ENCODE measurements at places on chromosomes 5 and 9. TPM values are rescaled to one million over a fixed set of nuclear protein-coding genes. Genes with fewer than 3 reads are reported as not detected.

- no peak for DNase-seq
Measured at GRCh38 chr9:118568704-118569103, 800.5 kb downstream of the BRINP1 start.

DNA sequence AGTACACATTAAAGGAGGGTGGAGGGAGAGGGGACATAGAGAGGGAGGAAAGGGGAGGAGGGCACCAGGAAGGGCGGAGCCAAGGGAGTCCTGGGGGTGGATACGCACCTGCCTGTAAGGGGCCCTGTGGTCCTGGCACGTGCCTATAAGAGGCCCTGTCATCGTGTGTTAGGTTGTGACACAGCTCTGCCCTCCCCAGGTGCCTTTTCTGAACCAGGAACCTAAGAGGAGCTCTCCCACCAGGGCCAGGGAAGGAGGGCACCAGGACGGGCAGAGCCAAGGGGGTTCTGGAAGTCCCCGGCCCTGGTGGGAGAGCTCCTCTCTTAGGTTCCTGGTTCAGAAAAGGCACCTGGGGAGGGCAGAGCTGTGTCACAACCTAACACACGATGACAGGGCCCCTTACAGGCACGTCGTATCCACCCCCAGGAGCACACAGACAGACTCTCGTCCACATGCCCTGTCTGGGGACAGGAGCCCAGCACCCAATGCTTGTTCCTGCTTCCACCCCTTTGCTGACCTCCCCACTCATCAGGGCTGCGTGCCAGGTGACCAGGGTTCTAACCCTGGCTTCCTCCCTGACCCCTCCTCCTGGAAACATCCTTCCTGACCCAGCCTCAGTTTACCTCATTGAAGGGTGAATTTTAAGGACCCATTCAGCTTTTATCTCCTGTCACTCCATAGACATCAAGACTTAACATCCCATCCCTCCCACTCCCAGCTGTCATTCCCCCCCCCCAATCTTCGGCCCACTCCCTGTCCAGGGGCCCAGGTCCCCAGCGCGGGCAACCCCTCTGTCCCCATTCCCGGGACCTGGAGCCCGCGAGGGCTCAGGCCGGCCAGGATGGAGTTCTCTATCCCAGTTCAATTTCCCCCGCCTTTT lies 12.9 kb upstream of the OLFM1 start:
- DNase-seq: no peak

GRCh38 chr5:157481265-157481664 lies 21.3 kb downstream of the NIPAL4 start:
- no peak for DNase-seq

DNA sequence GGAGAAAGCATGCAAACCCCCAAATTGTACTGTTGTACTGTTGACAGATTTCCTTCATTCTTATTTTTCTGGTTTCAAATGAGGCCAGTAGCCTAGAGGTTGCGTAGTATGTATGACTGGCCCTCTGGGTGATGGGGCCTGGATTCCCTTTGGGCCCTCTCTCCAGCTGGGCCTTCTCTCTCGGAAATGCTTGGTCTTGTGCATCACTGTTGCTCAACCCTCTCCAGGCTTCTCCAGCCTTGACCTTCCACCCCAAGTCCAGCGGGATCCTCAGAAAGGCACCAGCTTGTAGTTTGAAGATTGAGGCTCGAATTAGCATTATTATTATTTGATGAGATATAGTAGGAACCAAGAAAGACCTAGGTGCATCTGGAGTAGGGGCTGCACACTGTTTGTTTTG lies 87.0 kb downstream of the ANGPTL2 start:
- no peak for DNase-seq

DNA sequence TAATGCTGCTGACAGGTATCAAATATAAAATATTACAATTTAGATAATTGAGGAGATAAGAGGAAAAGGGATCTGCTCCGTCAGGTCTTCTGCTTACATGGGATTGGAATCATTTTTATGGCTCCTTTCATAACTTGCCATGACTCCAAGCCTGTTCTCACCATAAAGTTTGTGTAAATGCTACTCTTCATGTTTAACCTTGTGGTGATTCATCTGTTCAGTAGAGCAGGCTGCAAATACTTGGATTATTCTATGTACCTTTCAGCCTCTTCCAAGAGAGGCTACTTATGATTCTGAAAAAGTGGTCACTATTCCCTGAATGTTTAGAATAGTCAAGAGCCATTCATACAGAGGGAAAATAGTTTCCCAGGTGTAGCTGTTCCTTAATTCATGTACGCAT lies 66.9 kb downstream of the SLC44A1 start:
- no peak for DNase-seq

GRCh38 chr9:70883056-70883455 lies 238.4 kb downstream of the TRPM3 start:
- DNase-seq: no peak

- DNase-seq: no peak
Measured at GRCh38 chr5:35816881-35817521, 39.7 kb upstream of the IL7R start.

DNA sequence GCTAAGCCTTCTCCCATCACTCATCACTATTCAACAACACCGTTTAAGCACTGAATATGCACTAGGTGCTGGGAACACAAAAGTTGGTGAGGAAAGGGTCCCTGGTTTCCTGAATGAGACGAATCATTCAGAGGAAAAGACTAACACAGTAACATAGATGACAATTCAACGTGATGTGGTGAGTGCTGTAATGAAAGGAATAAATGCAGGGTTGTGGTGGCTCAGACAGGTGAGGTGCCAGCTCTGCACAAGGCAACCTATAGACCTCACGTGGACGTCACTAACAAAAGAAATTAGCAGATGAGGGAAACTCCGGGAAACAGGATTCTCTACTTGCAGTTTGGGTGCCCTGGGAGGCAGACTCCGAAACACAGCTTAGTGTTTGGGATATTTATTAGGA lies 40.0 kb upstream of the ERBIN start:
- DNase-seq: no peak

- no peak for DNase-seq
Measured at GRCh38 chr5:120146787-120147186, 317.3 kb upstream of the PRR16 start.

DNA sequence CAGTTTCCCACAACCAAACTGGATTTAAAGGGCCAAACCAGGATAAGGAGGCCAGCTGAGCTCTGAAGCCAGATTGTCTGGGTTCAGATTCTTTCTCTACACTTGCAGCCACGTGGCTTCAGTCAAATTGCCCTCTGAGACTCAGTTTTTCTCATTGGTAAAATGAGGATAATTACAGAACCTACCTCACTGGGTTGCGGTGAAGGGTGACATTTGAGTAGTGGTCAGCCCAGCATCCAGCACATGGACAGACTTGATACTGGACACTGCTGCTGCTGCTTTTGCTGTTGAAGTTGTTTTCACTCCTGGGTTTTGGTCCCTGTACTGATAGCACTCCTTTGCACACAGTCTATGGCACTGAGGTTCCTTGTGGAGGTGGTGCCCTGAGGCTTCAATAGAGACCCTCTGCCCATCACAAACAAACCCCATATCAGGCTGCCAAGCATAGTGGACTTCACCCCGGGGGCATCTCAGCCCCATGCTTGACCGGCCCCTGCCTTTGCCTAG lies 25.7 kb upstream of the CDKN2AIPNL start:
- no peak for DNase-seq

- DNase-seq: no peak
Measured at GRCh38 chr9:12056874-12057273, 636.3 kb upstream of the TYRP1 start.

DNA sequence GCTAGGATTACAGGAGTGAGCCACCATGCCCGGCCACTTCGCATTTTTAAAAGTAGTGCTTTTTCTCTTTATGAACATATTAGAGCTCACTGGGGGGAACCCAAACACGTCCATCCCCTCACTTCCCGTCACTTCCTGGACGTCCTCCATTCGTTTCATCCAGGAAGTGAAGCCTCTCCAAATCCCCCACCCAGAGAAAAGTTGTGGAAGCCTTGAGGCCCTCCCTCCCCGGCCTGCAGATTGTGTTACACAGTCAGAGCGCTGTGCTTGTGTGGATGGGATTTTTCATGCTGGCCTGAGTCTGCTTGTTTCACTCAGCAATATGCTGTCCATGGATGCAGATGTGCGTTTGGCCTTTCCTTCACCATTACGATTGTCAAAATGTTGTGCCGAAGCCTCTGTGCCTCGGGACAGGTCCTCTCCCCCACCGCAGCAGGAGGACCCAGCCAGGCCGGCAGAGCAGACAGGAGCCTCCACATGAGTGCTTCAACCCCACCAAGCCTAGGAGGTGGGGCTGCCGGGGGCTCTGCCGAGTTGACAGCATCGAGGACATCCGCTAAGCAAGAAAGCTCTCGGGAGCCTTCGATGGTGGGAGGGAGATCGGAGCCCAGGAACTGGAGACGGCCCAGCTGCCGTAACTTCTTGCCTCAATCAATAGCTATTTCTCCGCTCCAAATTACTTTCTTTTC lies 121.6 kb upstream of the PPP1R26 start:
- DNase-seq: no peak

- no peak for DNase-seq
Measured at GRCh38 chr9:6230037-6230780, 14.6 kb downstream of the IL33 start.

DNA sequence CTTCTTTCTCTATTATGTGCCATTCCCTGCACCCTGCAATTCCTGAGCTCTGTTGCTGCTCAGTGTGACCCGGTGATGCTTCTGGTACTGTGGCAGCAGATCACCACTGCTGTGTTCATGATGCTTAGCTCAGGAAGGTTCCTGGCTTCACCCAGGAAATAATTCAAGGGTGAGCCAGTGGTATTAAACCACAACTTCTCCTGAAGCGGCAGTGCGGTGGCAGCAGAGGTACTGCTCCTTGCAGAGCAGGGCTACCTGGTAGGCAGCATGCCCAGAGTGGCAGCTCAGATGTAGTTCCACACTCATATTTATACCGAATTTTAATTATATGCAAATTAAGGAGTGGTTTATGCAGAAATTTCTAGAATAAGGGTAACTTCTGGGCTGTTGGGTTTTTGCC lies 213.8 kb upstream of the ZNF608 start:
- no peak for DNase-seq

DNA sequence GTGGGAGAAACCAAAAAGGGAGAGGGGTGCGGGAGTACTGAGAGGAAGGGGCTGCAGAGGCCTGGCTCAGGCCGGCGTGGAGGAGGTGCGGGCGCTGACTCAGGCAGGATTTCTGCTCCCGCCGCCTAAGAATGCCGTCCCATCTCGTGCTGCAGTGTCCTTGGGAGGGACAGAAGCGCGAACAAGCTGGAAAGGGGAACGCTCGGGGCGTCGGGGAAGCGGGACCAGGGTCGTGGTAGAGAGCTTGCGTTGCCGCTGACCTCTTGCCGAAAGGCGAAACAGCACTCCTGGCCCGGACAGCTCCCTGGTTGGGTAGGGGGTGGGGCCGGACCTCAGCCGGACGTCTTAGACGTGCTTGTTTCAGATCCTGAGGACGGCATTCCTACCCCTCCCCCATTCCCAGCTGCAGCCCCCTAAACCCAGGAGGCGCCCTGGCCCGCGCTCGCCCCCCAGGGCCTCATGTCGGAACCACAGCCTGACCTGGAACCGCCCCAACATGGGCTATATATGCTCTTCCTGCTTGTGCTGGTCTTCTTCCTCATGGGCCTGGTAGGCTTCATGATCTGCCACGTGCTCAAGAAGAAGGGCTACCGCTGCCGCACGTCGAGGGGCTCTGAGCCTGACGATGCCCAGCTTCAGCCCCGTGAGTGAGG lies 1.1 kb downstream of the RELL2 start:
- DNase-seq: peak; percentile 78

- DNase-seq: no peak
Measured at GRCh38 chr5:98568336-98568735, 205.1 kb upstream of the RGMB start.

- DNase-seq: no peak
Measured at GRCh38 chr5:160537940-160538339, 116.3 kb downstream of the PTTG1 start.

GRCh38 chr5:96093890-96094381 lies 132.3 kb upstream of the ELL2 start:
- no peak for DNase-seq

DNA sequence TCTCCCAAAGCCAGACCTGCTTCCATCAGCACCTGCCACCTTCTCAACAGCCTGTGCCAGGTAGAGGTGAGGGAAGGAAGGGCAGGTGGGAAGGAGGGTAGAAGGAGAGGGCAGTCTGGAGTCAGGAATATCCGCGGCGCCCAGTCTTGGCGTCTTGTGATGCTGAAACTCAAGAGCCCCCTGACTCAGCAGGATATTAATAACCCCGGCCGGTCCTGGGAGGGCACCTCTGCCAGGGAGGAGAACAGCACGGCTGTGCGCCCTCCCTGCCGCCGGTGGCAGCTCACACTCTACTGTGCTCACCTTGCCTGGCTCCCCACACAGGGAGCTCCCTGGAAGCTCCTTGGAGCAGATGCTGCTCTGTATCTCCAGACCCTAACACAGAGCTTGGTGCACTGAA lies 11.6 kb upstream of the NTNG2 start:
- DNase-seq: no peak

GRCh38 chr9:35839926-35840325 lies 10.9 kb downstream of the TMEM8B start:
- DNase-seq: no peak

GRCh38 chr5:149728303-149728702 lies 1.8 kb upstream of the PPARGC1B start:
- no peak for DNase-seq

DNA sequence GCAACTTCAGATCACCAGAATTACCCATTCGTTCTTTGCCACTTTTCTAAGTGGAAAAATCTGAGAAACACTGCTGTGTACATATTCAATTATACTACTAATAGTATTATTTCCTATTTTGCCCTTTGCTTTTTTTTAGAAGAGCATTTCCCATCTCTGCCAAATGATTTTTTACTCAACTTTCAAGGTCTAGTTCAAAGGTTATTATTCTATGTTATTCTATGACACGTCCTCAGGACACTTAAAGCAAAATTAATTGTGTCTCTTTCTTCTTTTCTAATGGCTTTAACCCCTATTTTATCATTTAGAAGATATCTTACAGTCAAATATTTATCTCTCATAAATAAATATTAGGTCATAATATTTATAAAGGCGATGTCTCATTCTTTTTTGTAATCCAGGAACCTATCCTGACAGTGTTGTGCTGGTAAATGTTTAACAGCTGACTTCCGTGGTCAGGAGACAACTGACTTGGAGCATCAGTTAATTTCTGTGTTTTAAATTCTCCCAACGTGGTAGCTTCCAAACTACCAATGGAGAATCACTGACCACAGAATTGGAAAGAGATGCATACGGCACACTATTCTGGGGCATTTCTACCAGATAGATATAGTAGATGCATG lies 375.2 kb downstream of the ARRDC3 start:
- DNase-seq: no peak

DEPDC1B gene
- total RNA-seq: 30.0 TPM

TERT gene
- not detected for total RNA-seq

DMRT2 gene
- total RNA-seq: not detected

SPAG8 gene
- 3.4 TPM for total RNA-seq

HMCN2 gene
- total RNA-seq: not detected

CARD9 gene
- total RNA-seq: 0.61 TPM

PPIC gene
- not detected for total RNA-seq

PRDM9 gene
- not detected for total RNA-seq

NDOR1 gene
- 39.8 TPM for total RNA-seq

KIF20A gene
- total RNA-seq: 51.0 TPM

ZNF474 gene
- total RNA-seq: 0.30 TPM

SMIM32 gene
- not detected for total RNA-seq

TAL2 gene
- total RNA-seq: not detected

THBS4 gene
- total RNA-seq: 0.47 TPM

VLDLR gene
- total RNA-seq: 7.2 TPM

MARCOL gene
- not detected for total RNA-seq

All from activated naive CD8-positive, alpha-beta T cell treated with anti-CD3 and anti-CD28 coated beads, Interleukin-2, amount 10 ng/mL, durations not matched to agents 7 days and 5 days (primary cell).